ENCODE measurements at places on chromosomes 3 and 15. TPM values are rescaled to one million over a fixed set of nuclear protein-coding genes. Genes with fewer than 3 reads are reported as not detected.

GRCh38 chr3:126460381-126460780, 15.3 kb downstream of the ZXDC start:
- no peak for DNase-seq

Gene CCR8
- not detected for total RNA-seq

DNA sequence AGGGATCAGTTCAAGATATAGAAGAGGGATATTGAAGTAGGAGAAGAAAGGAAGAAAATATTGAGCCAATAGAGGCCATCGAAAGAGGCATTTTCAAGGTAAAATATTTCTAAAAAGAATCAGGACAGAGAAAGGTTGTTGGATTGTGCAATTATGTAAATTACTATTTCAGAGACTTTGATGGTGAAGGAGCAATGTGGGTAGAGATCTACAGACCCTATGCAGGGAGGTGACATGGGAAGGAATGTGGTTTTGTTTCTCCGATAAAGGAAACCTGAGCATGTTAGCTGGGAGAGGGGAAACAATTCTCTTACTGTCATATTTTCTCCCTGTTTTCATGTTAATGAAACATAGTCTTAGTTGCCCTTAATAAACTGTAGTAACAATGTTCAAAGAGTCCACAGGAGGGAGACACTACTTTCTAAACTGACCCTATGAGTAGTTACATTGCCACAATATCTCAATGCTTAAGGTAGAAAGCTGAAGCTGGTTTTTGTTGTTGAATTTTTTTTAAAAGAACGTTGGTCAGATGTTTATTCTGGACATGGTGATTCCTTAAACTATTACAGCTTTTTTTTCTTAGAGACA, 133.3 kb downstream of the GRM7 start:
- DNase-seq: peak; percentile 11

Gene FOXL2
- total RNA-seq: 0.07 TPM

GRCh38 chr3:183959214-183959613, 58.5 kb downstream of the ABCC5 start:
- DNase-seq: no peak

GRCh38 chr3:120090422-120090821, 3.8 kb downstream of the GSK3B start:
- no peak for DNase-seq

GRCh38 chr3:172701751-172702150, 9.1 kb downstream of the NCEH1 start:
- no peak for DNase-seq

GRCh38 chr3:72270072-72270681, 485.2 kb upstream of the PROK2 start:
- DNase-seq: peak; percentile 35

Gene SMCO1
- not detected for total RNA-seq

Gene GPR160
- total RNA-seq: 2.6 TPM

DNA sequence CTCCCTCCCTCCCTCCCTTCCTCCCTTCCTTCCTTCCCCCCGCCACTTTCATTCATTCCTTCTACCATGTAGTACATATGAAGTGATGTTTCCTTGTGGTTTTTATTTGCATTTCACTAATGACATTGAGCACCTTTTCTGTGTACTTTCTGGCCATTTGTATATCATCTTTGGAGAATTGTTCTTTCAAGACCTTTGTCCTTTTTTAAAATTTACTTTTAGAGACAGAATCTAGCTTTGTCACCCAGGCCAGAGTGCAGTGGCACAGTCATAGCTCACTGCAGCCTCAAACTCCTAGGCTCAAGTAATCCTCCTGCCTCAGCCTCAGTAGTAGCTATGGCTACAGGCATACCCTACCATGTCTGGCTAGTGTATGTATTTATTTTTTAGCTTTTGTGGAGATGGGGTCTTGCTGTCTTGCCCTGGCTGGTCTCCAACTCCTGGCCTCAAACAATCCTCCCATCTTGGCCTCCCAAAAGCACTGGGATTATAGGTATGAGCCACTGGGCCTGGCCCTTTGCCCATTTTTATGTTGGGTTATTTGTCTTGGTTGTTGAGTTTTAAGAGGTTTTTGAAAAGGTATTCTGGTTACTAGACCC, 42.0 kb upstream of the CTDSPL2 start:
- no peak for DNase-seq

DNA sequence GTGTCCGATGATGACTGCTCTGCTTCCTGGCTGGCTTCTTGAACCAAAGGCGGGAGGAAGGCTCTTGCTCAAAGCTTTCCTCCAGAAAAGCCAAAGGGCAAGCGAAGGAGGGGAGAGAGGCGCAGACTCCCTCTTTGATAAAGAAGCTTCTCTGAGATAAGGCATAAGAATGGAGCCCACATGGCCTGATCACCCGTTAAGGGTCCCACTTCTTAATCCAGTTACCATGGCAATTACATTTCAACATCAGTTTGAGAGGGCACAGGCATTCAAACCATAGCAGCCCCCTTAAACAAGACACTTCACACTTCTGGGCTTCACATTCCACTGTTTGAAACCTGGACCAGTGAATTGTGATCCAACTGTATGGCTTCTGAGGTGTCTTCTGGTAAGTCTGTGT, 8.0 kb downstream of the ABHD17C start:
- DNase-seq: no peak

GRCh38 chr15:69084404-69085030, 70.0 kb downstream of the NOX5 start:
- DNase-seq: no peak

GRCh38 chr3:32996048-32996754, 44.8 kb downstream of the CCR4 start:
- no peak for DNase-seq

GRCh38 chr15:31867536-31868442, 162.5 kb upstream of the CHRNA7 start:
- DNase-seq: no peak

Gene FBXW12
- not detected for total RNA-seq

GRCh38 chr15:57780471-57780870, 74.0 kb downstream of the POLR2M start:
- DNase-seq: no peak

Gene AADAC
- not detected for total RNA-seq

DNA sequence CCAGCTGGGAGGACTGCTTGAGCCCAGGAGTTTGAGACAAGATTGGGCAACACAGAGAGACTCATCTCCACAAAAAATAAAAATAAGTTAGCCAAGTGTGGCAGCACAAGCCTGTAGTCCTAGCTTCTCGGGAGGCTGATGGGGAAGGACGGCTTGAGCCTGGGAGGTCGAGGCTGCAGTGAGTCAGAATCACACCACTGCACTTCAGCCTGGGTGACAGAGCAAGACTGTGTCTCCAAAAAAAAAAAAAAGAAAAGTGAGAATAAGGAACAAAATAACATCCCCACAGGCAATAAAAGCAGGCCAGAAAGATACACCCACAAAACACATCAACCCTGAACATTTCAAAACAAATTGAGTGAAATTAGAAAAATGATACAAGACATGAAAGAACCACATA, 48.7 kb upstream of the OCA2 start:
- no peak for DNase-seq

Gene CA12
- total RNA-seq: 2.0 TPM

DNA sequence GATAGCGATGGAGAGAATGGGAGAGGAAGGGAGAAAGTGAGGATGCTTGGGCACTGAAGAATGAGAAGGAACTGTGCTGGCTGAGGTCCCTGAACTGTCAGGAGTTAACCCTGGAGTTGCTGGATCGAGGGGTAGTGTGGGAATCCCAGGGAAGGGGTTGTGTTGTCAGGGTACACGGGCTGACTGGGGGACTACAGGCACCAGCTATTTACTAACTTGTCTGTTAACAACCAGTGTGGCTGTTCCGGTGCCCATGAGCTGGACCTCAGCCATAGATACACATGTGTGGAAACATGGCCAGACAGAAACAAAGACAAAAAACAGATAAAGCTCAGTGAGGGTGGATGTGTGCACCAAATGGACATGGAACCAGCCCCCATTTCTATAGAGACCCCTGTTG, 55.1 kb downstream of the GASK1A start:
- DNase-seq: no peak

Gene ZBTB47
- 17.3 TPM for total RNA-seq

Gene NDN
- total RNA-seq: 25.0 TPM

DNA sequence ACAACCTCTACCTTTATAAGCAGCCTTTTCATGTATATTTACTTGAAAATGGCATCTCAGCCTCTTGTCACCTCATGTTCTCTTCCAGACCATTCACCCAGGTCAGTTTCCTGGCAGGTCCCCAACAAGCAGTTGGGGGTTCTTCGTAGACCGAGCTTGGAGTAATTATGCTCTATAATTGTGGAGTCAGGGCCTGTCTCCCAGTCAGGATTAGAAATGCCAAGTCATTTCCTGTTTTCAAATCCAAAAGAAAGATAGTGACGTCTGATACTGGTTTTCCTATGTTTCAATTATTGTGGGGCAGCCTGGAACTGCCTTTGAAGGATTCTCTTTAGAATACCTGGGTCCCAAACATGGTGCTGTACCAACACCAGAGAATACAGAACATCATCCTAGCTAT, 430.6 kb downstream of the MECOM start:
- peak; percentile 71 for DNase-seq

Gene CLEC3B
- total RNA-seq: 0.11 TPM

DNA sequence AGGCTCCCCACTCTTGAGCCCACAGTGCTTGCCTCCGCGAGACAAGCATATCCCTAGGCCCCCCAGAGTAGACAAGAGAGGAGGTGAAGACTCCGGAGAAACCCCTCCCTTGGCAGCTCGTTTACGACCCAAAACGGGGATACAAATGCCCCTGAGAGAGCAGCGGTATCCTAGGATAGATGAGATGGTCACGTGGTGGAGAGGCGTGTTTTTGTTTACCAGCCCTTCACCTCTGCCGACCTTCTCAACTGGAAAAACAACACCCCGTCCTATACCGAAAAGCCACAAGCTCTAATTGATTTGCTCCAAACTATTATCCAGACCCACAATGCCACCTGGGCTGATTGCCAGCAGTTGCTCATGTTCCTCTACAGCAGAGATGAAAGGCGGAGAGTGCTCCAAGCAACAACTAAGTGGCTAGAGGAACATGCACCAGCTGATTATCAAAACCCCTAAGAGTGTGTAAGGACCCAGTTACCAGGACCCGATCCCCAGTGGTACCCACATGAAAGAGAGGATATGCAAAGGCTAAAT, 99.5 kb upstream of the OSBPL11 start:
- DNase-seq: no peak
